CD4-positive, alpha-beta T cell treated with Interleukin-15 for 1 hour (primary cell): ENCODE measurements at places on chromosomes 5 and 9.

- no peak for DNase-seq
Measured at GRCh38 chr9:131470581-131470991, 32.1 kb upstream of the POMT1 start.

- no peak for DNase-seq
Measured at GRCh38 chr5:173325091-173325698, 3.0 kb downstream of the STC2 start.

- no peak for DNase-seq
Measured at GRCh38 chr9:4276856-4277255, 23.0 kb downstream of the GLIS3 start.

- DNase-seq: peak; percentile 32
Measured at GRCh38 chr9:135971892-135972291, 10.7 kb upstream of the UBAC1 start.

DNA sequence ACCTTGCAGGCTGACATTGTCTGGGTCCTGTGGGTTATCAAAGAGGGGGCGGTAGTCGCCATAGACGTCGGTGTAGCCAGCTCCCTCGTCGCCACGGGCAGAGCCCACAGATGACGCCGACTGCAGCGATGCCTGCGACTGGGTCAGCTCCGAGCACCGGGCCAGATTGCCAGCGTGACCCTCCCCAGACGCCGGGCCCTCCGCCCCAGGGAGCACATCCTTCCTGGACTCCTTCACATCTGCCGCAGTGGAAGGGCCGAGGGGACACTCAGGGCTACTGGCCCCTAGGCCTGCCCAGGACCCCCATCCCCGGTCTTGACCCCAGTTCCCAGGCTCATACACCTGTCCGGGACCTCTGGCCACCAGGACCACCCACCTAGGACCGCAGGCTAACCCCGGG is 13.9 kb downstream of the ABCA2 start:
- no peak for DNase-seq

DNA sequence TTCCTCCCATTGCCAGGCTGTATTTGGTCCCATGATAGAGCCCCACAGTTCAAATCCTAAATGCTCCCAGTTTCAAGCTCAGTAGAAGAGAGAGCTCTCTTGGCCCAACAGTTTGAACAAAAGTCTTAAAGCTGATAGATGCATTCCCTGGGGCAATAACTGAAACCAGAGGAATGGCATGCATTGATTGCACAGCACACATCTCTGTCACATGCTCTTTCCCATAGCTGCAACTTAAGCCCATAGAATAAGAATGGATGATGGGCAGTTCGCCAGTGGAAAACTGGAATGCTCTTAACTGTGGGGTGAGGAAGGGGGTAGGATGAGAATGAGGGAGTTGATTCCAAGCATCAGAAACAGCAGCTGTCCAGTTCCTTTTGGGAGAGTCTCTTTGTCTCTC is 1942.4 kb upstream of the WWC1 start:
- no peak for DNase-seq

- DNase-seq: no peak
Measured at GRCh38 chr5:73946278-73946677, 320.3 kb downstream of the ARHGEF28 start.

DNA sequence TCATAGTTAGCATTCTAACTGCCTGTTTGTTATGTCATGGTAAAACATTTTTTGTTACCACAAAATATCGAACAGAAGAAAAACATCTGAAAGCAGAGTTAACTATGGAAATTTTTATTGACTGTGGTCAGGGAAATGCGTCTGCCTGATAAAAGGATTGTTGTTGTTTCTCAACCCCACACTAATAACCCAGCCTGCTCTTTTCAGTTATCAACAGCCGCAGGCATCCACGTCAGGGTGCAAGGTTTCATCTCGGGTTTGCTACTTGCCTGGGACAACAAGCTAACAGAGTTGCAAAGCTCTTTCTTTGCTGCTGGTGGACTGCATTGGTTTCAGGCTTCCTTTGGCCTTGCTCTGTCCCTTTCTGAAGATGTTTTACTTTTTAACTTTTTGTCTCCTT is 969.2 kb downstream of the CDH18 start:
- no peak for DNase-seq

DNA sequence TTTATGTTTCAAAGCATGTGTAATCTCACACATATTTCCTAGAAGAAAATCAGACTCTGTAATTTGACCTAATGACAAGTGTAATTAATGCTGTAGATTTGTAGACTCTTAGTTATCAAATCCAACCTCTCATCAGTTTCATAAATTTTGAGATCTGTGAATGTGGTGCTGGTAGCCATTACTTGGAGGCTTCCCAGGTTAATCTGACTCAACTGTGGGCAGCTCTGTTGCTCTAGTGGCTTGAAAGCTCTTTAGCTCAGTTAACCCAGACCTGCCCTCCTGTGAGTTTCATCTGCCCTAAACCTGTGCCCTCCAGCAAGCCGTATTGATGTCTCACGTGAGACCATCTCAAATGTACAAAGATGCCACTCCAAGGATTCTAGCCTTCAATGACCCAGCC is 323.4 kb downstream of the FBXL7 start:
- no peak for DNase-seq

GRCh38 chr9:91162784-91163443 is 198.8 kb downstream of the AUH start:
- peak; percentile 58 for DNase-seq

DNA sequence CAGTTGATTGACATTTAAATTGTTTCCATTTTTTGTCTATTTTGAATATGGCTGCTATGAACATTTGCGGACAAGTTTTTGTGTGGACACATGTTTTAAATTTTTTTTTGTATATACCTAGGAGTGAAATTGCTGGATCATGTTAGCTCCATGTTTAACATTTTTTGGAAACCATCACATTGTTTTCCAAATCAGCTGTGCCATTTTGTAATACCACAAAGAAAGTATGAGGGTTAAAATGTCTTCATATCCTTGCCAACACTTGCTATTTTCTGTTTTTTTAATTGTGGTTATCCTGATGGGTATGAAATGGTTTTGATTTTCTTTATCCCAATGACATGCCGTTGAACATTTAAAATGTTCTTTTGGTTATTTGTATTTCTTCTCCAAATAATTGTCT is 52.1 kb downstream of the CARTPT start:
- DNase-seq: no peak

DNA sequence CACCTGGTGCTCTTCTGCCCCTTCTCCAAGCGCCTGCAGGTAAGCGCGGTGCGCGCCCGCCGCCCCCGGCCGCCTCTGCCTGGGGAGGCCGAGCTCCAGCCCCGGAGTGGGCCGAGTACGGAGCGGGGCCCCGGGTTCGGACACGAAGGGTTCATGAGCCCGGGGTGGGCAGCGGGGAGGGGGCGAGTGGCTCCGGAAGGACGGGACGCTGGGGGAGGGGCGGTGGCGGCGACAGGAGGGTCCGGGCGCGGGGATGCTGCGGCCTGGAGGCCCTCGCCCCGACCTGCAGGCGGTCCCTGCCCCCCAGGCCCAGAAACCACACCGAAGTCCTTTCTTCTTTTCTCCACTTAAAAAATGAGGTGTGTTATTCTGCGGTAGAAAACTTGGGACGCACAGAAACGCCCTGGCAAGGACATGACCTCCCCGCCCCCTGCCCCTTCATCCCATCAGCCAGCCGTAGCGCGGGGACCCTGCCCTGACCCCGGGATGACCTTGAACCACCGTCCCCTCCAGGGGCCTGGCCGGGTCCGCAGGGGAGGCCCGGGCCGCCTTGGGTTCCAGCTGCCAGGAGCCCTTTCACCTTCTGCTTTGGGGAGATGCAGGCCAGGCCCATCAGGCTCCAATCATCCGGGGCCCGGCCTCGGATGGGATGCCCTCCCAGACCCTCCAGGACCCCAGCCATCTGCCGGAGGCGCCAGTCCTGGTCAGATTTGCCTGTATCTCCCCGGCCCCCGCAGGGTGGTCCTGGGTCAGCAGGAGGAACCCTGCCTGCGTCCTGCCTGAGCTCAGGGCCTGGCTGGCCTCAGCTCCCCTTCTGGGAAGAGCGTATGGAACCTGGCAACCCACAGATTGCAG is 545 bp downstream of the DIPK1B start:
- no peak for DNase-seq

DNA sequence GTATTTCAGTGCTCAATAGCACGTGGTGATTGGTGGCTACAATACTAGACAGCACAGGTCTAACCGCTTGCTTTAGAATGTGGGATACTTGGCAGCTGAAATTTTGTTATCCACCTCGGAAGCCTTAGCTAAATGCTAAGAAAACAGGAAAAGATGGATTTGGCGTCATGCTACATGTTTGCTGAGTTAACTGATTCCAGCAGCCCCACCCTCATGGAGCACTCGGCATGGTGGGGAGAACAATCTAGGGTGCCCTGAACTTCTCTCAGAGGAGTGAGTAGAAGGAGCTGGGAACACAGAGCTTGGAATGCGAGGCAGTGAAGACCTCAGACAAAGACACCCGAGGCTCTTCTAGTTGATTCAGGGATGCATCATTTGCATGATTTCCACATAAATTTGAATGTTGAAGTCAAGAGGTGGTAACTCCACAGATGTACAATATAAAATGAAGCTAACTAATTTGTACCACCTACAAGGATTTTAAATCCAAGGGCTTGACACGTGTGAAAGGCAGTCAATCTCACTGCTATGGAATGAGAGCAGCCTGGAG is 145.1 kb upstream of the FSTL4 start:
- DNase-seq: no peak

DNA sequence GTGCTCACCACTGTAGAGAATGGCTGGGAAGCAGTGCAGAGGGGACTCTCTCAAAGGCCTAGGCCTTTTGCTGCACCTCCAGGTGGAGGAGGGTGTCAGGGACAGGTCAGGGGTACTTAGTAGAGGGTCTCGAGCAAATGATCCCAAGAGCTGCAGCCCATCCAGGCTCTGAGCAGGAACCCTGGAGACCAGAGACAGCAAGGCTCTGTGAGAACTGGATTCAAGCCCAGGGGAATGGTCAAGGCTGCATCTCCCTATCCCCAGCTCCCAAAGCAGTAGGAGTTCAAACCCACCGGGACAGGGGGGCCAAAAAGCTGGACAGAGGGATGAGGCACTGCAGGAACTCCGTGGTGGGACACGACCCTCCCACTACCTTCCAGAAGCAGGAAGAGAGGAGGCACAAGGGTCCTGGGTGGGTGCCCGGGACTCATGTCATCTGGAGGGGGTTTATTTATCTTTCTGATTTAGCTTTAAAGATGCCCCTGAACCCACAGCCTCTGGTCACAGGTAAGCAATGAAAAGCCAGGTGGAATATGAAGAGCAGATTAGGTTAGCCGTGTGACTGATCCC is 124.8 kb downstream of the MVB12B start:
- DNase-seq: no peak

- no peak for DNase-seq
Measured at GRCh38 chr5:171898386-171898785, 108.1 kb downstream of the FBXW11 start.

GRCh38 chr9:20906326-20906725 is 125.1 kb downstream of the HACD4 start:
- no peak for DNase-seq
